ENCODE measurements at places on chromosomes 2 and 18. TPM values are rescaled to one million over a fixed set of nuclear protein-coding genes. Genes with fewer than 3 reads are reported as not detected.

QPCT gene
- total RNA-seq: 3.7 TPM

- no peak for DNase-seq
Measured at GRCh38 chr2:54042897-54043620, 72.3 kb upstream of the PSME4 start.

GRCh38 chr2:228067309-228067708 lies 114.2 kb downstream of the SPHKAP start:
- no peak for DNase-seq

GRCh38 chr2:43178602-43179542 lies 47.5 kb downstream of the ZFP36L2 start:
- DNase-seq: peak; percentile 69

DNA sequence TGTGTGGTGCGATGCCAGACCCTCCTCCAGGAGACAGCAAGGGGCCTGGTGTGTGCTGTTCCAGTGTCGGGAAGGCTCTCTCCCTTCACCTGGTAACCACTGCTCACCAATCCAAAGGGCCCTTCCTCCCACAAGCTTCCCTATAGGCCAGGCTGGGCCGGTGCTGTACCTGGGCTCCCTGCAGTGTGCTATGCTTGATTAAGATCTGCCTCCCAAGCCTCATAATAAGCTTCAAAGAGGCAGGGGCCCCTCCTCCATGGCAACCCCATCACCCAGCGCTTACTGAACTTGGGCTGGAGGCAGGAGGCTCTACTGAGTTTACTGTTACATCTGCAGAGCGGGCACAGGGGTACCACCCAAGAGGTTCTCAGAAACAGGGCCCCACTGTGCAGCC lies 4.5 kb upstream of the MAL start:
- no peak for DNase-seq

- DNase-seq: no peak
Measured at GRCh38 chr2:6747433-6747832, 118.3 kb downstream of the CMPK2 start.

GRCh38 chr2:75561566-75562512 lies 1.1 kb upstream of the EVA1A start:
- DNase-seq: no peak
